Brain (organoid and tissue), 16 donors: ENCODE measurements at places on chromosomes 1 and 21.

- peak; percentile 37 for DNase-seq
Observed at GRCh38 chr21:15140321-15141019, 75.7 kb upstream of the NRIP1 start.

- DNase-seq: no peak
Observed at GRCh38 chr21:33059380-33059841, 10.5 kb upstream of the OLIG1 start.

DNA sequence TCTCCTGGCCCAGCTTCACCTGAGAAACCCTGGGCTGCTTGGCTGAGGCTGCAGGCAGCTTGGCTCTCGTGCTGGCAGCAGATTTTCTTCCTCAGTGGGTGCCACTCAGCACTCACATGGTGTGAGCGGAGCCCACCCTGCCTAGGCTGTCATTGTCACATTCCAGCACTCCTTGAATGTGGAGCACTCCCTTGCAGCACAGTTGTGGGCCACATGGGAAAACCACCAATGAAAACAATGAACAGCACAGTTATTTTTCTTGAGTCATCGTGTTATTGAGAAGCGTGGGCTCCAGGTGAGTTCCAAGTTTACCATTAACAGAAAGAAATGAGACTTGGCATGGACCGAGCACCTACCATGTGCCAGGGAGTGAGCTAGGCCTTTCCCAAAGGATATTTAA, 27.2 kb upstream of the TRIM67 start:
- no peak for DNase-seq

DNA sequence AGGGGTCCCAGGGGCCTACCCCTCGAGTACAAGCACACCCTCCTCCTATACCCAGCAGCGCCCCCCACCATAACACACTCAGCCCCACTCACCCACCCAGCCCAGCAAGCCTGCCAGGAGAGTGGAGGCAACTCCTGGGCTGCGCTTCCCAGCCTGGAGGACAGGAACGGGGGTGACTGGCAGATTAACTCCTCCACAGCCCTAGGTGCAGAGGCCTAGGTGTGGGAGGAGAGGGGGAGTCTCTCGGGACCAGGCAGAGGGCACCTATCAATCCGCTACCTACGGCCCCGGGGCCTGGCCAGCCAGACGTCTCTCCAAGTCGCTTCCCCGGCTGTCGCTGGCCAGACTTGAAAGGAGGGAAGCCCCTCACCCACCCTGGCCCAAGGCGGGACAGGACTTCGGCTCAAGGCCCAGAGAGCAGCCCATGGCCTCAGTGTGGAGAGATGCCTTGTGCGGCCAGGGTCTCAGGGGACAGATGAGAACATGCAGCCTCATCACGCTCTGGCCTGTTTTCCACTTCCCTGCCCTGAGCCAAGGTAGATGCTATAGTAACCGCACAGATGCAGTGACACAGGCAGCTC, 24.9 kb downstream of the MATN1 start:
- no peak for DNase-seq

DNA sequence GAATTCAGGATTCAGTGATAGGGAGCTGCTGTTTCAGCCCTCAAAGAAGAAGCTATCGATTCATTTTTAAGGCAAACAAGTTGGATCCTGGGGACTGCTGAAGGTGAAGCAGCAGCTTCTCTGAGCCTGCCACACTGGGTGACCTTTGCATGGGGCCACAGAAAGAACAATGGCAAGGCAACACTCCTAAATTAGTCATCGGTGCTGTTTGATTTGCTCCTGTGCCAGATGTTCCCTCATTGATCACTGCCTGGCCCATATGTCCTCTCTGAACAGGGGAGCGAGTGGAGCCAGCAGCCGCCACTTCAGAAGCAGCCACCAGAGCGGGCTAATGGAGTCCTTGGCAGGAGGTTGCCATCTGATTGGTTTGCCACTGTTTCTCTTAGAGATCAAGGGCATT, 391.5 kb downstream of the NTNG1 start:
- DNase-seq: peak; percentile 63

DNA sequence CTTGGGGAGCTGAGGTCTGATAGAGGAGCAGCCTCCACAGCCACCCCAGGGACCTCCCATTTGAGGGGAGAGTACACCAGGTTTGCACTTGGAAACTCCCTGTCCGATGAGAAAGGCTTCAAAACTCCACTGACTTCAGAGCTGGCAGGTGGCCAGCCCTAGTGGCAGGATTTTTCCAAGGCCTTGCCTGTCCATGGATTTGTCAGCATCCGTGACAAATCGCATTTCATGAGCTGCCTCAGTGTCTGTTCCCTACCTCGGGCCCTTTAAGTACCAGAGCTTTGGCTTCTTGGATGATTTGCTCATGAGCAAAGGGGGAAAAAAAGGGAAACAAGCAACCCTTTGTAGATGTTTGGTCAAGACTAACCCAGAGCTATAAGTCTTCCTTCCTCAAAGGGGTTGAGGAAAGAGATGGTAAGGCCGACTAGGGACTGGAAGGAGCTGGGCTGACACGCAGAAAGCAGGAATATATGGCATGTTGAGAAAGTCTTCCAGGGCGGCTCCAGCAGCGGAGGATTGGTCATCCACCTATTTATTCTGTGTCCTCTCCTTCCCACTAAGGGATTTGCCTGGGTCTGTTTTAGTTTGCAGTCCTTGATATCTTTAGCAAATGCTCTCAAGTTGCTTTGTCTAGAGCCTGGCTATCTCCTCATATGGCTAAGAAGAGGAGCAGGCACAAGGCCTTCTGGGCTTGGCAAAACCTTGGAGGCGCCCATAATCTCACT, 2.7 kb upstream of the HSPG2 start:
- peak; percentile 74 for DNase-seq

DNA sequence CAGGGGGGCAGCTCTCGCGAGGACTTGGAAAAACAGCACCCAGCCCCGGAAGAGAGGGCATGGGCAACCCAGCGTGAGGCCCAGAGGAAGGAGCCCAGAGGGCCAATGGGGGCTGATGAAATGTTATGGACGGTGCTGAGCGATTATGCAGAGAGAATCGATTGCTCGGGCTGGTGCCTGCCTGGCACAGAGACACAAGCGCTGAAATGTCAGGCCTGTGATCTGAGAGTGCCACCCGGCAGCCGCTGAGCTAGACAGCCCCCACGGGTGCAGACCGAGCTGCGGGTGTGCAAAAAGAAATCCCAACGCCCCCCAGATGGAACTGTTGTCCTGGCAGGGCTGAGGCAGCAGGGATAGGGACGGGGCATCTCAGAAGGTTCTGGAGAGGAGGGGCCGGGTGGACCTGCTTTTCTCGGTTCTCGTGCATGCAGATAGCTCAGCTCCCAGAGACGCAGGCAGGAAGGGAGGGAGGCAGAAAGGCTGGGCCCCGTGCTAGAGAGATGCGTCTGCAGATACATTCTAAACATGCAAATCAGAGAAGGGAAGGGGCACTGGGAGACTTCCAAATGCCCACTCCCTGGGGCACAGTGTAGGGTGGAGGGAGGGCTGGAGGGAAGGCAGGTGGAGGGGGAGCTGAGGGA, 41.5 kb downstream of the TAS1R2 start:
- peak; percentile 31 for DNase-seq

GRCh38 chr1:85599076-85599491, 18.5 kb downstream of the CCN1 start:
- no peak for DNase-seq

GRCh38 chr1:158121604-158122254, 59.0 kb upstream of the CD1D start:
- peak; percentile 50 for DNase-seq

GRCh38 chr1:184219414-184219813, 167.4 kb upstream of the C1orf21 start:
- no peak for DNase-seq

- peak; percentile 8 for DNase-seq
Observed at GRCh38 chr1:68745011-68745410, 248.1 kb upstream of the DEPDC1 start.

GRCh38 chr1:45929257-45929687, 125.9 kb downstream of the MAST2 start:
- no peak for DNase-seq

DNA sequence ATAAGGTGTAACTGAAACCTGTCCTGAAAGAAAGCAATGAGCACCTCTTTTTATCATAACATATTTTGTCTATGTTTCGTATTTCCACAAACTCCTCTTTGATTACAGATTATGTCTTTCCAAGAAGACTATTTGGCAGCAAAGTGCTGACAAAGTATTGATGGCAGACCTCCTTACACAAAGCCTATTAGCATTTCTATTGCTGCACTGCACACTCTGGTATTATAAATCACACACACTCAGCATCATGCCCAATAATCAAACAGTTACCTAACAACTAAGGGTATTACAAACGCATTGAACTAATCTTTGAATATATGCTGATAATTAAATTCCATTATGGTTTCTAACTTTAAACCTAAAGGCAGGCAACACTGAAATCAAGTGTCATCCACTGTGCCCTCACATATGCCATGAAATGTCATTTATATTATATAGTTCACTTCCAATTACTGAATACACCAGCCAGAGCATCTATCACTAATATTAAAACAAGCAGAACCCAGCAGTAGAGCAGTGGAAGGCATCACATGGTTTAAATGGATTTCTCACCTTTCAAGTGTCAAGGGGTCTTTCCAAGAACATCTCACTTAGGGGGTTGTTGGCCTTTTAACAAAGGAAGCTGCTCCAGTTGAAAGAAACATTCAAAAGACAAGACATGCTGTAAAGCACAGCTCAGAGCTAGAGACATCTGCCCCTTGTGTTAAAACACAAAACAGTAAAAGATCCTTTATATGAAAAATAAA, 239.1 kb downstream of the RERE start:
- peak; percentile 83 for DNase-seq

- DNase-seq: no peak
Observed at GRCh38 chr21:29217818-29218291, 80.9 kb upstream of the BACH1 start.

- peak; percentile 37 for DNase-seq
Observed at GRCh38 chr1:230809256-230809990, 58.9 kb downstream of the C1orf198 start.

- peak; percentile 39 for DNase-seq
Observed at GRCh38 chr21:26041431-26042180, 129.0 kb downstream of the APP start.

- peak; percentile 56 for DNase-seq
Observed at GRCh38 chr1:206685769-206686477, 1.2 kb downstream of the MAPKAPK2 start.

DNA sequence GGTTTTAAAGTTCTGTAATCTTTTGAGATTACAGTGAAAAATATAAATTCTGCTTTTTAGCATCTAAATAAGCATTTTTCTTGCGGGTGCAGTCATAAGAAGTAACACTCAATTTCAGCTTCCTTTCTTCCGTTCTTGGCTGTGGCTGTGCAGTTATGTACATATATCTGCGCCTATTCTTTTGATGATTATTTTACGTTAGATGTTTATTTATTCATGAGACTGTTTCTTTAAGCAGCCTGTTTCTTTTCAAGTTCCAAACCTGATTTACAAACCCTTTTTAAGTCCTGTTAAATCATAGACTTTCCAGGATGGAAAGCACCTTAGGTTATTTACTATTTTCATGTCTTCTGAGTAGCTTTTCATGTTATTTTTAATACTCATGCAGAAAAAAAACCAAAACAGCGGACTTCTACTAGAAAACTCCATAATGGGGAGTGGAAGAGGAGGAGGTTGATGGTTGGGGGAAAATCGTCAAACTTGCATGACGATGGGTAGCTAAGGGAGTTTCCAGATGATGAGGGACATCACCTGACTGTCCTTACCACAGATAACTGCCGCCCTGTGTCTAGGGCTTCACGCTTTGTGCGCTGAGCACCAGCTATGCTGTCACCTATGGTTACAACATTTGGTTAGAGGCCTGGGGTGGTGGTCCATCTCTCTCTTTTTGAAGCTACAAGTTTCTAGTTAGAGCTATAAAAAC, 2.6 kb downstream of the PRDM2 start:
- no peak for DNase-seq

GRCh38 chr1:234550341-234551031, 59.5 kb downstream of the IRF2BP2 start:
- DNase-seq: peak; percentile 85

- DNase-seq: no peak
Observed at GRCh38 chr1:112533029-112533428, 24.3 kb downstream of the WNT2B start.

- no peak for DNase-seq
Observed at GRCh38 chr21:33169359-33169758, 60.4 kb upstream of the IFNAR2 start.

- peak; percentile 43 for DNase-seq
Observed at GRCh38 chr1:154485910-154486496, 16.0 kb upstream of the TDRD10 start.

- DNase-seq: no peak
Observed at GRCh38 chr1:66624412-66625060, 90.6 kb downstream of the SGIP1 start.

DNA sequence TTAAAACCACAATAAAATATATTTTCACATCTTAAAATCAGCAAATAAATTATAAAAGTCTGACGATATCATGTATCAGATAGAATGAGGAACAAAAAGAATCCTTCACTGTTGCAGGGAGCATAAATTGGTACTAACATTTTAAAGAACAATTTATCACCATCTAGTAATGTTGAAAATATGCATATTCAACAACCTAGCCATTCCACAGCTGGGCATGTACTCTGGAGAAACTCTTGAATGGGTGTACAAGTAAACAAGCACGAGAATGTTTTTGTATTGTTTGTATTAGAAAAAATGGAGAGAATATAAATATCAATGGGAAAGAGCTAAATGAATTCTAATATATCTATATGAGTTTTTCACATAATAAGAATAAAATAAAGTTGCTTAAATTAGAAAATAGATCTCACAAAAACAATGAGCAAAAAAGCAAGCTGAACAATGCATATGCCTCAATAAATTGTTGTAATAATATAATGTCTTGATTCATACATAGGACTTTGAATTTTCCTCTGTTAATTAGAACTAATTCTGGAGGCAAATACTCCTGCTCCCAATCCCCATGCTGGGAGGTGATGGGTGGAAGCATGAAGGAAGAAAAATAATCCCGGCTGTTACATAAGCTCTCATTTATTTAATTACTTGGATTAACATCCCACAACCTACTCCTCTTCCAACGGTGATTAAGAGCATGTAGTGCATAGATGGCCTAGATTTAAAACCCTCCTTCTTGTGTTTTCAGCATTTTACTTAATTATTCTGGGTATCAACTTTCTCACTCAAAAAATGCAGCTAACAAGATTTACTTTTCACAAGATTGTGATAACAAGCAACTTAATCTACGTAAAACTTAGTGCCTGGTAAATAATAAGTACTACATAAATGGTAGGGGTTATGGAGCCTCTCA, 5.5 kb upstream of the FMO2 start:
- DNase-seq: no peak

GRCh38 chr1:29393451-29393826, 157.1 kb downstream of the PTPRU start:
- DNase-seq: no peak

- peak; percentile 66 for DNase-seq
Observed at GRCh38 chr1:76959556-76959955, 92.3 kb downstream of the ST6GALNAC5 start.

- no peak for DNase-seq
Observed at GRCh38 chr1:109243221-109243620, 6.1 kb upstream of the CELSR2 start.
